ENCODE measurements at places on chromosomes 4 and X.

DNA sequence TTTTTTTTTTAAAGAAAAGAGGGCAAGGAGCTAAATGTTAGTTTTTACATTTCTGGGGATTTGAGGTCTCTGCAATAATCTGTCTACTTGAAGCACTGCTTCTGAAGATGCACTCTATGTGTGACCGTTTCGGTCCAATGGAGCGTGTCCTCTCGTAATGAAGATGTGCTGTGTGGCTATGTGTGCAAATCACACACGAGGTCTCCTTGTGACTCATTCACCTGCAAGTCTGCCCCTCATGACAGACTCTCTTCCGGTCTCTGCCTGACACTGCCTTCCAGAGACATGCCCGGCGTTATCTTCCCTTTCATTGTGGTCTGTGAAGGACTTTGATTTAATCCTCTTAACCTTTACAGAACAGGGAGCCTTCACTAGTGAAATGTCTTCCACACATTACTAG lies 84.3 kb downstream of the TRAM1L1 start:
- no peak for DNase-seq

DNA sequence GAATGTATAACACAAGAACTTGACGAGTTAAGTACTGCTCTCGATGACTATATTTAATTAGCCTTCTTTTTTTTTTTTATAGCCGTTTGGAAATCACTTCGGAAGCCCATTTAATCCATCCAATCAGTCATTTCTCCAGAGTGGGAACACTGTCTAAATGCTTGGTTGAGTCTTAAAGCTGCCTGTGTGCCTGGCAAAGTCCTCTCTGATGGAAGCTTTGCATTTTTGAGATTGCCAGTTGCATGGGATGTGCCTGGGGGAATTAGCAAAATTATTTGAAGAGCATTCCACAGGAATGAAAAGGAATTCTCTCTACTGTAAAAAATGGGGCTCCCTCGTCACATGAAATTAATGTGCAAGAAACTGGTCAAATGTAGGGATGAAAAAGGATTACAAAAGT lies 398.8 kb upstream of the RPS6KA3 start:
- no peak for DNase-seq

DNA sequence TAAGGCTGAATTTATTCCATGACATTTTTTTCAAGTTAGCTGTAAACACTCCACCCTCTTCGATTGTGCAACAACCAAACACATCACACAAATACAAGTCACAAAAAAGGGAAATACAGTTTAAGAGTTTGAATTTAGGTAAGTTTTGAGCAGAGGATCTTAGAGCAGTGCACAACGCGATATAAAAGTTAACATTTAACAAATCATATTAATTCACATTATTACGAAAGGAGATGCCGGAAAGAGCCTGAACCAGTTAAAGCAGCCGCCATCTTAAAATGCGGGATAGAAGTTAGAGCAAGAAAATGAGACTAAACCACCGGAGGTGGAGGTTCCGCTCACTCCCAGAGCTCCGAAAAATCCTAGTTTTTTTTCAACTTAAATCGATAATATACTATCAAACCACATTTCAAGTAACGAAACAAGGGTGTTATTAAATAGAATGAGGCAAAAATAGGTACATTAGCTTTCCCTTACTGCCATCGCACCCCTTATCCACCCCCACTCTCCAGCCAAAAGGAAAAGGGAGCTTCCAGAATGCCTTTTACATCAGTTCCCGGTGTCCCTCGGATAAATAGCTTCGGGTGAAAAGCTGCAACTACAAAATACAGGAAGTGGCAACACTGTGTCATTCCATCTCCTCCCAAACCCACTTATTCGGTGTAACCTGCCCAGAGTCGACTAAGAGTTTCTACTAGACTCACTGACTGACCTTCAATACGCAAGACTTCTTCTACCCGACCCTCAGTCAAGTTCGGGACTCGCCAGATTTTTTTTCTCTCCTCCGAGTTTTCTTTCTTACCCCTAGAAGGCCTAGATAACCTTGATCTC lies 1.9 kb downstream of the UBE2D3 start:
- peak; percentile 78 for DNase-seq

DNA sequence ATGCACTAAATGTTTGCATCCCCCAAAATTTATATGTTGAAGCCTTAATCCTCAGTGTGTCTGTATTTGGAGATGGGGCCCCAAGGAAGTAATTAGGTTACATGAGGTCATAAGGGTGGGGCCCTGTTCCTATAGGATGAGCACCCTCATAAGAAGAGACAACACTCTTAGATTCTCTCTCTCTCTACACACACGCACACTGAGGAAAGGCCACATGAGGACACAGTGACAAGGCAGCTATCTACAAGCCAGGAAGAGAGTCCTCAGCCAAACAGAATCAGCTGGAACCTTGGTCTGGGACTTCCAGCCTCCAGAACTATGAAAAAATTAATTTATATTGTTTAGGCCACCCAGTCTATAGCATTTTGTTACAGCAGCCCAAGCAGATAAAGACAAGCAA lies 69.3 kb upstream of the NOCT start:
- DNase-seq, result no peak

- no peak for DNase-seq
Observed at GRCh38 chr4:111435986-111436744, 709.1 kb upstream of the FAM241A start.

- DNase-seq, result peak; percentile 88
Observed at GRCh38 chr4:147772459-147772969, 40.6 kb downstream of the ARHGAP10 start.

DNA sequence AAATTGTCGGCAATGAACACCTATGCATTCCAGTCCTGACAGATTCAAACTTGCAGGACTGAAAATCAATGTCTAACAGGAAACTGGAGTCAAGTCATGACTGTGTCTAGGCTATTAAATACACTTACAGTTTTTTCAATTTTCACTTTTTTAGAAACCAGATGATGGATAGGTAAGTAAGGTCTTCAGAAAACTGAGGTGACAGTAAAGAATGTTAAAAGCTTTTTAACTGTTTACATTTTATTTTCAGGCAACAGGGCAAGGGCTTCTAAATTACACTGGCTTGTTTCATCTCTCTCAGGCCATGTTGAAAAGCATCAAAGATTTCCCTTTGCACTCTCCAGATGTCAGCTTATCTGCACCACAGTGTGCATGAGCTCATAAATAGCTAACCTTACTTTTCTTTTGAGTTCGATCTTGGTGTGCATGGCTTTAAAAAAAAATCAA lies 65.2 kb downstream of the SEC24D start:
- DNase-seq, result no peak

Measured in tongue (tissue), 3 donors.